ENCODE measurements at places on chromosomes 4 and X. TPM values are rescaled to one million over a fixed set of nuclear protein-coding genes. Genes with fewer than 3 reads are reported as not detected.

The CT55 gene
- not detected for total RNA-seq

The ANKRD37 gene
- 2.8 TPM for total RNA-seq

The SSX4B gene
- total RNA-seq, result not detected

The NEUROG2 gene
- total RNA-seq, result not detected

The MAGEA2 gene
- 0.16 TPM for total RNA-seq

The NXF3 gene
- total RNA-seq, result not detected

The UXT gene
- 195 TPM for total RNA-seq

The F8A3 gene
- 1.0 TPM for total RNA-seq

The SMIM9 gene
- not detected for total RNA-seq

The TMPRSS11D gene
- total RNA-seq, result not detected

The NKX6-1 gene
- 0.42 TPM for total RNA-seq

The SPP1 gene
- 152 TPM for total RNA-seq

The CACNA1F gene
- not detected for total RNA-seq

The EOLA1 gene
- 20.2 TPM for total RNA-seq

The POF1B gene
- 2.5 TPM for total RNA-seq

The F9 gene
- total RNA-seq, result not detected

The ACTRT1 gene
- not detected for total RNA-seq

The CTAG2 gene
- total RNA-seq, result not detected
